ENCODE measurements at places on chromosomes 4 and X.

- no peak for DNase-seq
These were observed 134.2 kb downstream of the SORBS2 start for GRCh38 chr4:185677637-185678314.

GRCh38 chr4:139083607-139083955 lies 68.0 kb downstream of the NOCT start:
- DNase-seq = peak; percentile 52

DNA sequence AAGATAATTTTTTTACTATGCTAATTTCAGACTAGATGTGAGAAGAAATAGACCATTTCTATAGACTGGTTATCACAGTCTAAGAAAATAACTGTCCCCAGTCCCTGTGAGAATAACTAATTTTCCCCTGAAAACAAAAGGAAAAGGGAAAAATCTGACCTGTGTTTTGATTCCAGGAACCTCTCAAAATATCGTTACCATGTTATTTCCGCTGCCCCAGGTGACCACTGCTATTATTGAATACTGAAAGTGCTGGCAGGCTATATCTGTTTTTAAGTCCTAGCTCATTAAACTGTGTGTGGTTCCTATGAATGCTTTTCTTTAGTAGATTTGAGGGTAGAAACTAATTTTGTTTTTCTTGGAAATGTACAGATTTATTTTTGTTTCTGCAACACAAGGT lies 83.6 kb downstream of the GAB1 start:
- DNase-seq = no peak

DNA sequence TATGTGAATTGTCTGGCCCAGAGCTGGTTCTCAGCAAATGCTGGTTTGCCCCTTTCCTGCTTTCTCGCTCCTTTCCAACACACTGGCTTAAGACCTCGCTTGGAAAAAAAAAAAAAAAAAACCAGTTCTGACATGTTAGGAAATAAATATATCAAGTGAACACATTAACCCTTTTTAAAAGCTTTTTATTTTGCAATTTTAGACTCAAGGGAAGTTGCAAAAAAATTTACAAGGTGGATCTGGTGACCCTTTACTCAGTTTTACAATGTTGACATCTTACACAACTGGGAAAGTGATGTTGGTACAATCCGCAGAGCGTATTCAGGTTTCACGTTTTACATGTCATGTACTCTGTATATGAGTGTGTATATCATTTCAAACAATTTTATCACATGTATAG lies 100.1 kb downstream of the RTL5 start:
- no peak for DNase-seq

DNA sequence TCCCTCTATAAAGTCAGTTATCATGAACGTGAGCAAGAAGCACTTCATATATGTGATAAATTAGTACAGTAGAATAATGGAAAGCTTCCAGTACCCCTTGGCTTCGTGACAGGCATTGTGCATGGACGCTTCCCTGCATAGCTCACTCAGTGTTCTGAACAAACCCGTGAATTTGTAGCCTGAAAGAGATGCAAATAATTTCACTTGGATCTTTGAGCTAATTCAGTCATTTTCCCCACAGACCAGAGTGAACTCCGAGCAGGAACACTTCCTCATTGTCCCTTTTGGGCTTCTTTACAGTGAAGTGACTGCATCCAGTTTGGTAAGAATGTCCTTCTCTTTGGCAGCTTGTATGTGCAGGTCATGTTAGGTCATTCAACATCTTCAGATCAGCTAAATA lies 50.1 kb downstream of the ADD1 start:
- no peak for DNase-seq

DNA sequence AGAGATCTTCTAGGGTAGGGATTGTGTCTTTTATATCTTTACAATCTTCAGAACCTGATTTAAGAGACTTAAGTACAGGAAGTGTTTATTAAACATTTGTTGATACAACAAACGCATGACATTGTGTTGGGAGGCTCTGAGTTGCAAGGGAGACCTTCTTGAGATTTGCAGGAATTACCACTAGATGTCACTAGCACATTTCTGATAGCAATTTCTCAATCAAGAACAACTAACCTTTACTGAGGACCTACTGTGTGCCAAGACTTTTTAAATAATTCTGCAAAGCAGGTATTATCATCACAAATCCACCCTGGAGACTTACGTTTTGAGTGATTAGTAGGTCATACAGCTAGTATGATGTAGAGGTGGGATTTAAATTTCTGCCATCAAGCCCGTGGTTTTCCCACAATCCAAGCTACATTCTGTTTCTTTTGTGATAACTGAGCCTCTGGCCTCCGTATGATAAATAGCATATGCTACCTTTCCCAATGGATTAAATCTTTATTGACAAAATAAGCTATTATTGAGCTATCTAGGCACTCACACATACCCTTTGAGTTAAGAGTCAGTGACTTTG lies 986.0 kb downstream of the CCSER1 start:
- DNase-seq = no peak

- DNase-seq = no peak
These were observed 66.3 kb downstream of the GAB1 start for GRCh38 chr4:143402776-143403552.

- no peak for DNase-seq
These were observed 316.0 kb downstream of the TRIML1 start for GRCh38 chr4:188455062-188455752.

DNA sequence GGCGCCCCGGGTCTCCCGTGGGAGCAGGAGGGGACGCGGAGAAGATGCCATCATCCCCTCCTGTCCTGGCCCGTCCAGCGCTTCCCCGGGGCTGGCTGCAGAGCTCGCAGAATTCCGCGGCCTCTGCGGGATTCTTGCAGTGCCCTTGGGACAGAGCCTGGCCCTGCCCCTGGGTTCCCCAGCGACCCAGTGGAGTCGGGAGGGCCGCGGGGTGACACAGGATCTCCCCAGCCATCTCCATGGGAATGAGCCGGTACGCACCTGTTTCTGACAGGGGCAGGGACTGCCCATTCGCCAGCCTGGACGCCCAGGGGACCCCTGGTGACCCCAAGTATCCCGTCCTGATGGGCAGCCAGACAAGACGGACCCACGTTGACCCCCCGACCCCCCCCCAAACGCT lies 482 bp downstream of the FAM9C start:
- no peak for DNase-seq

Data from T-helper 9 cell (primary cell).